ENCODE measurements at places on chromosomes 13 and 19.

GRCh38 chr19:28468701-28469459 lies 744.1 kb downstream of the UQCRFS1 start:
- DNase-seq: no peak

- DNase-seq: no peak
Observed at GRCh38 chr13:30708541-30708940, 26.8 kb upstream of the ALOX5AP start.

GRCh38 chr13:110923777-110924638 lies 9.1 kb upstream of the ANKRD10 start:
- DNase-seq: no peak

DNA sequence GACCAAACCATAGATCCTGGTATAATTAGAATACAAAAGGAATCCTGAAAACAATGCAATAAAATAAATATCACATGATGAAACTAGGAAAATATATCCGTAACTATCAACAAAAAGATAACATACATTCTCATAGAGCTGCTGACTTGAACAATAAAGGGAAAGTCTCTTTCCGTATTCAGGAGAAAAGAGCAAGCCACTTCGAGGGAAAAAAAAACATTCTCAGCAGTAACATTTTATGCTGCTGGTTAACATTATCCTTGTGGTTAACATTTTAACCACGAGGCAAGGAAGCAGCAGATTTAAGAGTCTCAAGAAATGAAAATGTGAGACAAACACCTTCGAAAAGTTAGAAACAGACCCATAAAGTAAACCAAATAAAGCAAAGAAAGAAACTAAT lies 25.8 kb downstream of the NALCN start:
- DNase-seq: no peak

DNA sequence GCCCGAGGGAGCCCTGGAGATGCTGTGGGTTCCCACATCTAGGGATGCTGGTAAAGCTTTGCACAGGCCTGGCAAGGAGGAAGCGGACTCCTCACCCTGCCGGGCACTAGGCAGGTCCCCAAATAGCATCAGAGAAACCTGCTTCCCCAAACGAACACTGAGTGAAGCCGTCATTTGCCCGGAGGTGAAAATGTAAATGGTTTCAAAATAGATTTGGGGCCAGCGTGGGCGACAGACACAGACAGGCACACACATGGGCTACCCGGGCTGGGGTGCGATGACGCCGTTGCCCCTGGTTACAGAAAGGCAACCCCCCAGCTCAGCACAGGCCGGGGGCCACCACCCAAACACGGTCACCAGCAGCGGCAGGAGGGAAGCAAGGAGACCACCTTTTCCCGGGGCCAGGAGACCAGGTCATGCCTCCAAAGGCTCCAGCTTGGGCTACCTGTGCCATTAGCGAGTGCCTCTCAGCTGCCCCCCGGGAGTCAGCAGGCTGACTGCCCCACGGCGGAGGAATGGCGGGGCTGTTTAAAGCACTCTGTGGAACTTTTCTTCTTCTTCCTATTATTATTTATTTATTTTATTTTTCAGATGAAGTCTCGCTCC lies 47.5 kb upstream of the NDUFS7 start:
- no peak for DNase-seq
